Activated CD4-positive, alpha-beta T cell treated with anti-CD3 and anti-CD28 coated beads for 1 hour (primary cell): ENCODE measurements at places on chromosomes 3 and 15.

GRCh38 chr15:76575274-76575673 is 238.7 kb downstream of the ISL2 start:
- no peak for DNase-seq

- no peak for DNase-seq
Measured at GRCh38 chr3:55782351-55782750, 295.2 kb upstream of the WNT5A start.

DNA sequence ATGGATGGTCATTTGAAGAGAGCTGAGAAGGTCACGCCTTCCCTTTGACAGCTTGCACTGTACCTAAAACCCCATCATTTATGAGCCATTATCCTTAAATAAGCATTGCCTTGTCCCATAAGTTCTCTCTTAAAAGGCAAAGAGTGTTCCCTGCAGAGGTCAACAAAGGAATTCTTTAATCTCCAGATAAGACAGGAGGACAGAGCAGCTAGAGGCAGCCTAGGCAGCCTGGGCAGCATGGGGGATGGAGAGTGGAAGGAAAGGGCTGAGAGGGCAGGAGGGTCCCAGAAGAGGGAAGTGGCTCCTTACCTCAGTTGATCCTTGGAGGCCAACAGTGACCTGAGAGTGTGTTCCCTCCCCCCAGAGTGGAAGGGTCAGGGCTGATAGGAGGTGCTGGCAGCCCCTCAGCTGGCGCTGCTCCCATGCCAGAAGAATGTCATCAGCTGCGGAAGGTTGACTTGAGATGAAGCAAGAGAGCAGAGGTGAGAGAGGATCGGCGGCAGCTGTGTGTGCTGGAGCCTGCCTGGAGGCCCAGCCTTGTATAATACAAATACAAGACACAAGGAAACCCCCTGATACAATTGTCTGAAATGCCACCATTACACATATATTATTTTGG is 12.8 kb downstream of the KBTBD13 start:
- no peak for DNase-seq

DNA sequence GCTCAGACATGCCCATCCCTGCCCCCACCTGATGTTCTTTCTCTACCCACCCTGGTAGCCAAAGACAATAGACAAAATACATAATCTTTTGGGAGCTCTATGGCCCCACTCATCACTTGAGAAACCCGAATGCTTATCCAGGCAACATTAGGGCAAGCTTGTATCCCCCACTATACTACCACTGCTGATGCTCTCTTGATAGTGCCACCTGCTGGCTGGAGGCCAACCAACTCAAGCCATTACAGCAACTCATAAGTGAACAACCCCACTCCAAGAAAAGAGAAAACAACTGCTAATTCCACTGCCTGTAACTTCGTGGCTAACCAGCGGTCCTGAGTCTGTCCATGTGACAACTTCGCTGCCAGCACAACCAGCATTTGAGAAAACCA is 342.5 kb upstream of the TGFBR2 start:
- no peak for DNase-seq

GRCh38 chr15:69298354-69298696 is 387 bp upstream of the PAQR5 start:
- DNase-seq, result no peak
